ENCODE measurements at places on chromosomes 5 and 9.

GRCh38 chr9:121059998-121060636, 10.0 kb upstream of the C5 start:
- peak; percentile 55 for DNase-seq

DNA sequence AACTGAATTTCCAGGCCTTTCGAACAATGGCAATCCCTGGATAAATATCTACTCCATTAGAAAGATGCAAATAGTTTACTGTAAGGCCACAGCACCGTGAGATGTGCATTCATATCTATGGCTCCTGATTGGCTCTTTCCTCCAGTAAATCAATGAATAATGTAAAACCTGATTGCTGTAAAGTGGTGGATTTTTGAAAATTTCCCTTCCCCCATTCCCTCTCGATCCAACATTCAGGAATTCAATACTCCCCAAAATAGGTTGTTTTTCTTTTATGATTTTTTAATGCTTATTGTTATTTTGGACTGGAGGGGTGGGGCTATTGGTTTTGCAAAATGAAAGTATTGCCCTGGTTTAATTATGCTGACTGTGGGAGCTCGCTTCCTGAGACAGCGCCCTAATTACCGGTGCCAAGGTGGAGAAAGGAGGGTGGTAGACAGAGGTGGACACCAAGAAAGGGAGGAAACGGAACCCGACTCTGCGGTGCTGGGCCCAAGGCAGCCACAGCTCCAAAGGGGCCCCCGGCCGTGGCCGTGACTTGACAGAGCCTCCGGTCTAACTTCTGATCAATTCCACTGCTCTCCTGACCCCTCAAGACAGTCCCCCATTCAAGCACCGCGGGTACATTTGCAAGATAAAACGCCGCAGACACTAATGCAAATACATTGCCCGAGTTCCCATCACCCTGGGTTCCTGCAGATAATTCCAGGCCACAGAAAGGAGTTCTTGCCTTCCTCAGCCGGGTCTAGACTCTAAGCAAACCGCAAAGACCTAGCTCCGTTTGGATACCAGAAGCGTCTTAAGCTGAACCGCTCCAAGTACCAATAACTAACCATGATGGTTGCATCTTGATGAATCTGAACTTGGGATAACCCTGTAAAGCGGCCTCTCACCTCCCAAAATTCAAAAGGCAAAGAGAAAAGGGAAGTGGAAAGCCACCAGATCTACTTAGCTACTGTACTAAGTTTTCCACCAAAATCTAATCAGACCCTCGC, 211.2 kb downstream of the MEF2C start:
- peak; percentile 49 for DNase-seq

DNA sequence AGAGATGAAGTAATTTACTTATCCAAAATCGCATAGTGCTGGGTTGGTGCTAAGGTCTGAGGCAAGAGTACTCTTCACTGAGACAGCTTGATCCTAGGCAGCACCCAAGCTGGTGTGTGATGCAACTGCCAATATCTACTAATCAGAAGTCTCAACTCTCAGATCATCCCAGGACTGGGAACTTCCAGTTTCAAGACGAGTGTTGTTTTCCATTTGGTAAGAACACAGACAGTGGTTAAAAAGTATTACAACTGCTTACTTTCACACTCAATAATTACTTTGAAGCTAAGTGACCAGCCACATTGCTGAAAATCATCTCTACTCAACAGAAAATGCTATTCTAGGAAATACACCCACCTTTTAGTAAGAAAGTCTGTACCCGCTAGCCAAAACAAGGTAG, 45.3 kb downstream of the FBXW11 start:
- DNase-seq, result no peak

GRCh38 chr9:91100878-91101450, 260.8 kb downstream of the AUH start:
- DNase-seq, result no peak

DNA sequence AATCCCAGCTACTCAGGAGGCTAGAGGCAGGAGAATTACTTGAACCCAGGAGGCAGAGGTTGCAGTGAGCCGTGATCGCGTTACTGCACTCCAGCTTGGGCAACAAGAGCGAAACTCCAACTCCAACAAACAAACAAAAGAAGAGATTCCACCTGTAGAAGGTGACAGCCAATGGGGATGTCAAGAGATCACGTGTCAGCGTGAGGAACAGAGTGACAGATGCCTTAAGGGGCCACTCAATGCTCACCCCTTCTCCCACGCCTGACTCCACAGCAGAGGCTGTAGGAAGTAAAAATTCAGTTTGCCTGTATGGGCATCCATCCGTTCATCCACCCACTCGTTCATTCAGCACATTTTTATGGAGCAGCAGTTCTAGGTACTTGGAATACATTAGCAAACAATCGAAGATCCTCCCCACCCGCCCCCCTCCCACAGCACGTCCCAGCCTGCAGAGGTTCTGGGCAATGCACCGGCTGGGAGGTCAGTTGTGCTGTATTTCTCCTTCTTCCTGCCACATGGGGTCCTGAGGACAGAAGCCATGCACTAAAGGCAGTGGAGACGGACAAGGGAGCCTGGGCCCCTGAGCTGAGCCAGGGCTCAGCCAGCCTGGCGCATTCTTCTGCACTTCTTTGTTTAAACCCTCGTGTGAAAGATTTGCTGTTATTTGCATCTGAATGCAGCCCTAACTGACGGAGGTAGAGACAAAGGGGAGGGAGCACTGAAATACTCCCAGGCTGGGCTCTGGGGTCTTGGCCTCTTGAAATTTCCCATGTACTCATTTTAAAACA, 11.3 kb upstream of the RNF130 start:
- DNase-seq, result no peak
